NCI-H1092 (cell line): ENCODE measurements at places on chromosomes 4 and X.

DNA sequence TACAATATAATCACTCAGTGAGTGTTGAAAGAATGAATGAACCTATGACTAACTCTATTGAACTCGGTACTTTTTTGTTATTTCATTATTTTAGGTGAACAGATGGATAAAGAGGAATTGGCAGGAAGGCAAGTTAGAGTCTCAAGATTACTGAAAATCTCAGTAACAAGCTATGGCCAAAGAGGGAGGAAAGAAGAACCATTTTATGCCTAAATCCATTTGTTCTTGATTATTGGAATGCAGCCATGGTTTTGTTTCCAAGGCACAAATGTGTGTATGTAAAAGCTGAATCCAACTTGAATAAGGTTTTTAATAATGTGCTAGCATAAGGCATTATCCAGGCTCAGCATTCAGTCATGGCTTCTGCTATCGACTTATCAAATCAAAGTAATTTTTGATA lies 196.4 kb downstream of the DTHD1 start:
- DNase-seq, result no peak

DNA sequence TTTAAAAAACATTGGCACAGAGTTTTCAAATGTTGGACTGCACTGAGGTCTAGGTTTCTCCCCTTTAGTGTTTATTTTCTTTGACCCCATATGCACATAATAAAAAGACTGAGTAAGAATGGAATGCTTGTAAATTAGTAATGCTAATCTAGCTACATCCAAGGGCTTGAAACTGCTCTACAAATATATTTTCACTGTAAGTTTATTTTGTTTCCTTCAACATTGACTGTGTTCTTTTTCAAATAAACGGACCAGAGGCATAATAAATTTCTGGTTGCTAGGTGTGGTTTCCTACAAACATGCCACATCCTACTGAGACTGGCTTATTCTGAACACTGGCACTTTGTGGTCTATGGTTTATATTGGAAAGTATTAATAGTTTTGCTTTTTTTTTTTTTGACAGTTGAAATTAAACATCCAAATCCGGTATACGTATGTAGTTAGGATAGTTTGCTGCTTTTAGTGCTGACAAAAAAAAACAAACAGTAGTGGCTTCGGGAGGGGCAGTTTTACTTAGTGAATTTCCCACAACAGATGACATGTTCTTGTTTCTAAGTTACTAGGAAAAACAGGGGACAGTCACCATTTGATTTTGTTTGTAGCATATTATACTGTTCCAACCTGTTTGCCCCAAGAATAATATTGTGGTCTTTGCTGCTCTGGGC lies 13.2 kb downstream of the CA5B start:
- DNase-seq, result no peak

DNA sequence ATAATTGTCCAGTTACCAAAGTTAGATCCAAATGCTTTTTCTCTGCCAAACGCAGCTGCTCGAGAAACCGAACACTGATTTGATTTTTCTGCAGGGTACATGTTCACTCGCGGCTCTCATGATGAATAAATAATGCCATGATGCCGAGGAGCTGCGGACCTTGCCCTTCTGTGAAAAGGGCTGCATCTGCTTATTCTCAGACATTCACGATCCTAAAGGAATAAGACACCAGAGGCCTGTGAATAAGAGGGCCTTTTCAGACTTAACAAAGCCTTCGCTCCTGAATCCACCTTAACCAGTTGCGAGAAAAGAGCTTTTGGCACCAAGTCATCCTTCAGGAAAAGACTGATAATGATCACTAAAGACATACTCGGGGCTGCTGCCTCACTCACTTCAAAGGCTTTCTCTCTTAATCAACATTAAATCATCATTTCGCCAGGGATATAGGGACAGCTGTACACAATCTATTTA lies 147.5 kb downstream of the FBXO8 start:
- no peak for DNase-seq

- DNase-seq, result no peak
Observed at GRCh38 chr4:100208459-100208858, 18.2 kb upstream of the DDIT4L start.

DNA sequence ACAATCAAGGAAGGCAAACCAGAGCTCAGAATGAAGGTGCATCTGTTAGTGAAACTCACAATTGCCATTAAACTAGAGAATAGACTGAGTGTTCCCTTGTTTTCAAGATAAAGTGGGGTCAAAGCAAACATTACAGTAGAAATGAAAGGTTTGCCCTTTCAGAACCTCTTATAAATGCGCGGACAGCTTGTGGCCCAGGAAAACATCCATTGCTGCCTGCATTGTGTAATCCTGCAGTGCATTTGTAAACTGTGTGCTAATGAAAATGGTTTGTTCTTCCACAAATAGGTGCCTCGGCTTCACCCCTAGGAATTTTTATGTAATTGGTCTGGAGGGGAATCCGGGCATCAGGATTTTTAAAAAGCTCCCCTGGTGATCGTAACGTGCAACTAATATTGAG lies 62.8 kb downstream of the SNX25 start:
- DNase-seq, result no peak

DNA sequence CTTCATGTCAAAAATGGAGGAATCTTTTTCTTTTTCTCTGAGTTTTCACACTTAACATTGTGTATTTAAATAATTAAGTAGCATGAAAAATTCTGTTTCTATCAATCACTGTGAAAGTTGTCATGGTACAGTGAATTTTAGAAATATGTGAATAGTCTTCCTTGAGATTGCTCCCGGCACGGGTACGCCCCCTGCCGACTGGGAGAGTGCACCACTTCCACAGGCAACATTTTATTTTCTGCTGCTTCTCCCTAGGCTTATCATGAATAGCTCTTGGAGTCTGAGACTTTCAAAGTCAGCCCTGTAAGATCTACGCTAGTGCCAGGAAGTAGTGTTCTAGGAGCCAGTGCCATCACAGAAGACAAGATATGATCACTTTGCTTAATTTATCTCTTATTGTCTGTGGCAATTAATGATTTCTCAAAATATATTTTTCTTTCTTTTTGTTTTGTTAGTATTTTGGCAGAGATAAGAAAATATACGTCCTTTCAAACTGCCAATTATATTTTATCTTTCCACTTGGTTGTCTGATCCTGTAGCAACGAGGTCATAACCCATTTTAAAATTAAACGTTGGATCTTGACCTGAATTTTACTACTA lies 763.8 kb upstream of the AADAT start:
- no peak for DNase-seq

DNA sequence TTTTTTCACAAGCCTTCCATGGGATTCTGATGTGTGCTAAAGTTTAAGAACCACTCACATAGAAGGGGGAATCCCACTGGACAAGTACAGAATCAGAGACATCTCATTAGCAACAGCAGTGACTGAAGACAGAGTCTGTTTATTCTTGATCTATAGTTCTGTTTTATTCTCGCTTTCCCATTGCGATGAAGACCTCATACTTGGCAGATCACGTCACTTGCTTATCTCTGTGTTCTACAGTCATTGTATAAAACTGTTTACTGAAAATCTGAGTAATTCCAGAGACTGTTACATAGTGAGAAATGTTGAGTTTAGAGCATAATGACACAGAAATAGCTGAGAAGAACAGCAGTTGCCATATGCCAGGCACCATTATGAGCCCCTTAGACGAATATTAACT lies 185.5 kb downstream of the PTTG2 start:
- DNase-seq, result no peak
